ENCODE measurements at places on chromosomes 2 and 18. TPM values are rescaled to one million over a fixed set of nuclear protein-coding genes. Genes with fewer than 3 reads are reported as not detected.

PARD6G gene
- total RNA-seq: 9.3 TPM

AOX1 gene
- total RNA-seq: 59.6 TPM

AMMECR1L gene
- 10.5 TPM for total RNA-seq

DGKD gene
- 10.7 TPM for total RNA-seq

APCDD1 gene
- 20.1 TPM for total RNA-seq

NCKAP5 gene
- 0.82 TPM for total RNA-seq

TMEM37 gene
- total RNA-seq: 4.1 TPM

SERPINB3 gene
- total RNA-seq: not detected

DNA sequence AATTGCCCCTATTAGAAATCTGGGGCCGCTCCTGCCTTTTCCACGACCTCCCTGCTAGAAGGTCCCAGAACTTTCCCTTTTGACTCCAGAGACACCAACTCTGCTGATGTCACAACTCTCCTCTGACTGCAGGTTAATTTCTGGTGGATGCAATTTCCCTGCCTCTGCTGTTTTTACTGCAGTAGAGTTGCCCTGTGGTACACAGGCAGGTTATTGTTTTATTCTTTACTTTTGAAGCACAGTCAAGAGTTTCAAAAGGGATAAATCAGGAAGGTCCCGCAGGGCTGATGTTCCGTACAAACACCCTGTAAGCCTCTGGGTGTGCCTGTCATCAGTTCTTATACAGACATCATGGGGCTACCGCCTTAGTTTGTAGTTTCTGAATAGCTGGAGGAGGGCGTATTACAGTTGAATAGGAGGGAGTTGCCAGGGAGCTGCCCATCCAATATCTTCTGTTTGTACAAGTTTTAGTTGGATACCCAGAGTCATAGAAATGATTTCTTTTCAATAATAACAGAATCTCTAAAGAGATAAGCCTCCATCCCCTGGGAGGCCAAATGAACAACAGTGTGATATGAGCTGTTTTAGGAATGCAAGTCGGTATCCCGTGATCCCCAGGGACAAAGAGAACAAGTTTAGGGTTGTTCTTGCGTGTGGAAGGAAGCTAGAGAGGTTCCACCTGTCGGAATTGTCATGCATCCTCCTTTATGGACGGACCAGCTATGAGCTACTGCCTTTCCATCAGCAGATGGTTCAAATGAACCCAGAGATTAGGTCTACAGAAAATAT, 108.4 kb upstream of the COPS8 start:
- H3K4me1 ChIP-seq: no peaks in the 10 kb centered on the region
- H3K36me3 ChIP-seq: no peaks in the 10 kb centered on the region
- no peak overlapping the region for H3K4me3 ChIP-seq
- H3K27ac ChIP-seq: no peak overlapping the region
- no peaks in the 10 kb centered on the region for H3K27me3 ChIP-seq
- no peak for DNase-seq

- H3K4me1 ChIP-seq: peaks cover 9% of the 10 kb centered on the region
- DNase-seq: peak; percentile 84
- no peak within 1 kb of the TSS for H3K27ac ChIP-seq
Observed at GRCh38 chr2:102355526-102356380, at the start of gene IL18R1. Gene IL18R1 (plus strand): TSS chr2:102355796. CDS start chr2:102362661, 6,865 bp downstream.

DNA sequence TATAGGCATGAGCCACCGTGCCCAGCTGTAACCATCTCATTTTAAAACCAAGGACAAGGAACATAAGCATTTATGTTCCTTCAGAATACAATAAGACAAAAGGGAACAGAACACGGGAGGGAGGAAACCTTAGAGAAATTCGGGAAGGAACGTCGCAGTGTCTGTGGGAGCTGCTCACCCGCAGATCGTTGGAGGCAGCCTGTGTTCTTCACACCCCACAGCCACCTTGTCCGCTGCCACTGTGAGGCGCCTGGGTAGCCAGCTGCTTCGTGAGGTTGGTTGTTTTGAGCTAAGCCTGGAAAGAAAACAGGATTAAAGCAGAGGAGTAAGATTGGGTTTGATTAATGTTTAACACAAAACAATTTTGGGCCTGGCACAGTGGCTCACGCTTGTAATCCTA, 250.0 kb downstream of the FHOD3 start:
- no peak overlapping the region for H3K4me3 ChIP-seq
- no peak for DNase-seq
- H3K4me1 ChIP-seq: no peaks in the 10 kb centered on the region
- H3K27me3 ChIP-seq: no peaks in the 10 kb centered on the region
- no peaks in the 10 kb centered on the region for H3K36me3 ChIP-seq

DNA sequence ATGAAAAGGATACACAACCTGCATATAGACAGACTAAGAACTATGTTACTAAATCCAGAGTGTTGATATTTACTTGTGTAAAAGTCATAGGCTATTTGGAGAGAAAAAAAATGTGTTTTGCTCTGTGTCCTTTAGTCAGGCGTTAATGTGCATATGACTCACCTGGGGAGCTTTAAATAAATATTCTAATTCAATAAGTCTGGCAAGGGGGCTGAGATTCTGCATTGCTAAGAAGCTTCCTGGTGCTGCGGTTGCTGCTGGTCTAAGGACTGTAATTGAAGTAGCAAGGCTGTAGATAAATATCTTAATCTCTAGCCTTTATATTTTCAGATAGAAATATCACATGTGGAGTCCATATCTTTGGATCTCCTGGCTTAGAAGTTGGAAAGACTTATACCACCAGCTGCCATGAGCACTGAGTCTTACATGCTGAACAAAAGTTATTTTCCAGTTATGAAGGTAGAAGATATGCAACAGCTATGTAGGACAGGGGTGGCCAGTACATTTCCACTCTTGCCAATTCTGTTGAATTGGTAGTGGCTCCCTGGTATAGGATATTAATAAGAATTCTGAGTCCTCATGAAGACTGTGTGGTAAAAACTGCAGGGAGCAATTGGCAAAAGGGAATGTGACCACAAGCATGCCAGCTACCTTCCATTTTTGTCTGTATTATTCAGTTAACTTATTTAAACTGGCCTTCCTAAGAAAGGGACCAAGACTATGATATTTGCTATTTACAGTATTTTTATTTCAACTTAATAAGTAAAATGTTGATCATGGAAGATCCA, 4.8 kb downstream of the SPAG16 start:
- H3K27ac ChIP-seq: no peak overlapping the region
- no peak overlapping the region for H3K4me3 ChIP-seq
- H3K27me3 ChIP-seq: no peaks in the 10 kb centered on the region

GRCh38 chr18:39199231-39199855, 1633.7 kb upstream of the CELF4 start:
- no peaks in the 10 kb centered on the region for H3K4me1 ChIP-seq
- H3K4me3 ChIP-seq: no peak overlapping the region
- DNase-seq: no peak
- no peaks in the 10 kb centered on the region for H3K27me3 ChIP-seq
- H3K36me3 ChIP-seq: no peaks in the 10 kb centered on the region
- H3K27ac ChIP-seq: no peak overlapping the region

- no peaks in the 10 kb centered on the region for H3K27me3 ChIP-seq
- H3K27ac ChIP-seq: peak overlapping the region; percentile 87
- DNase-seq: no peak
Observed at GRCh38 chr2:10300997-10301940, 1.4 kb upstream of the HPCAL1 start.

DNA sequence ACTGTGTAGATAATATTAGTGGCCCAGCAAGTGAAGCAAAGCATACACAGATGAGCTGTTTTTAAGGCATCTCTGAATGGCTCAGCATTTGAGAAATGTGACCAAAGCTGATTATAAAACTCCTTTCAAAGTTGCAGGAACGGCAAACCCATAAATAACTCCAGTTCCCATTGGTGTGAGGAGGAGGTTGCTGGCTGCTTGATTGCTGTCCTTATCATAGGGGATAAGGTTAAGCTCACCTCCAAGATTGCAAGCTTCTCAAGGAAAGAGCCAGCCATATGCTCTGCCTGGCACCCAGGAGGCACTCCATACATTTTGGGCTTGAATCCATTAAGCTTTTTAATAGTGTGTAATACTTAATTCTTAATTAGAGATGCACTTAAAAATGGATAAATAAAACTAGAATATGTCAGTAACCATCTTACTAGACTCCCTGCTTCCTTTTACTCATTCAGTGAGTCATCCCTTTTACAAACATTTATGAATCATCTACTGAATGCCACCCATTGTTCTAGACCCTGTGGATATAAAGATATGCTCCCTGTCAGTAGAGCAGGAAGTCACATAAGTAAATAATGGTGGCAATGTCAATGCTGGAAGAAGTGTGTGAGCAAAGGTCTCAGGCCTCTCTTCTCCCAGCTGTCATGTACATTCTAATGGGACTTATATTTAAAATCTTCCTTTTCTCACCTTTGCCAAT, 99.3 kb downstream of the SPATS2L start:
- H3K27me3 ChIP-seq: no peaks in the 10 kb centered on the region
- H3K36me3 ChIP-seq: no peaks in the 10 kb centered on the region
- peaks cover 29% of the 10 kb centered on the region for H3K4me1 ChIP-seq
- H3K27ac ChIP-seq: peak overlapping the region; percentile 61
- H3K4me3 ChIP-seq: no peak overlapping the region
- no peak for DNase-seq

- H3K27me3 ChIP-seq: no peaks in the 10 kb centered on the region
- no peaks in the 10 kb centered on the region for H3K4me1 ChIP-seq
- no peak overlapping the region for H3K4me3 ChIP-seq
- no peak for DNase-seq
- no peak overlapping the region for H3K27ac ChIP-seq
- peaks cover 28% of the 10 kb centered on the region for H3K36me3 ChIP-seq
Observed at GRCh38 chr2:231348173-231348572, 47.3 kb upstream of the B3GNT7 start.

DNA sequence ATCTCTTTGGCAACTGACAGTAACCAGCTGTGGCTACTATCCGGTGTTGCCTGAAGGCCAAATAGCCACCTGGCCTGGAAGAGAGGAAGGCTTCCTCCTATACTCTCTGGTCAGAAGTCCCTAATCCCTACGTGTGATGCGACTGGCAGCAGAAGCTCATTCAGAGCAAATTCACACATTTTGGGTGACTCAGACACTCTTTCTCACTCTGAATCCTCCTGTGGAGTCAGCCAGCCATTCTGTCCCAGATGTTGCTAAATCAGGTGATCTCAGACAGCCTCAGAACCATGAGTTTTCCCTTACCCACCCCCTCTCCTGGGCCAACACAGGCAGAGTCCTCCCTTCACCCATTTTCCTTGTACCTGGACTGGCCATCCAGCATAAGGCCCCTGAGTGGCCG, 34.7 kb downstream of the CFAP53 start:
- no peak overlapping the region for H3K27ac ChIP-seq
- no peaks in the 10 kb centered on the region for H3K4me1 ChIP-seq
- H3K4me3 ChIP-seq: no peak overlapping the region
- DNase-seq: no peak

DNA sequence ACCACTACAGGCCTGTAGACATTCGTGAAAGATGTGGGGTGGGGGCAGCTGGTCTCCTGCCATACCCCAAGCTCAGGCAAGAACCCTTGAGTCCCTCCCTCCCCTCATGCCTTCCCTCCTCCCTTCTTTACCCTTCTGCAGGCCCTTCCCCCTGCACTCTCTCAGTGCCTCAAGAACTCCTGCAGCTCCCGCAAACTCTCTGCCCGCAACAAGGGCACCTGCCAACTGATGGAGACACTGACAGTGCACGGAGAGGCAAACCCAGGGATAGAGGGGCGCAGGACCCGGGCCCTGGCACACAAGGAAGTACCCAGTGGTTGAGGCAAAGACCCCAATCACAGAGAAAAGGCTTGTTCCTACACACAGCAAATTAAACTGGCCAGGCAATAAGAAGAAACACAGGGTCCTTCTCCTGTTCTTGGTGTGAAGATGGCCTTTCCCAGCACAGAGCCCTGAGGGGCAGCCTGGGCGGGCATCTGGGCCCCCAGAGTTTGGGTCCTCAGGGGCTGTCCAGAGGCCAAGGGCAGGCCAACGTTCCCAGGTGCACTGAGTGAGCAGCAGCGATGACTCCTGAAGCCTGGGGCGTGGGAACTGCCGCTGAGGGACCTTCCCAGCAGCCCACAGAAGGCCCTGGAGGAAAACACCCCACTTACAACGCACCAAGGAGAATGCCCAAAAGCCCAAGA, 1.6 kb downstream of the TEKT4 start:
- no peaks in the 10 kb centered on the region for H3K4me1 ChIP-seq
- no peak for DNase-seq
- no peak overlapping the region for H3K27ac ChIP-seq
- no peak overlapping the region for H3K4me3 ChIP-seq
- peaks cover 5% of the 10 kb centered on the region for H3K27me3 ChIP-seq

- peaks cover 17% of the 10 kb centered on the region for H3K4me1 ChIP-seq
- H3K27ac ChIP-seq: no peak overlapping the region
- H3K4me3 ChIP-seq: no peak overlapping the region
- H3K27me3 ChIP-seq: no peaks in the 10 kb centered on the region
- H3K36me3 ChIP-seq: no peaks in the 10 kb centered on the region
- DNase-seq: no peak
Observed at GRCh38 chr2:207223051-207223450, 57.3 kb upstream of the KLF7 start.

DNA sequence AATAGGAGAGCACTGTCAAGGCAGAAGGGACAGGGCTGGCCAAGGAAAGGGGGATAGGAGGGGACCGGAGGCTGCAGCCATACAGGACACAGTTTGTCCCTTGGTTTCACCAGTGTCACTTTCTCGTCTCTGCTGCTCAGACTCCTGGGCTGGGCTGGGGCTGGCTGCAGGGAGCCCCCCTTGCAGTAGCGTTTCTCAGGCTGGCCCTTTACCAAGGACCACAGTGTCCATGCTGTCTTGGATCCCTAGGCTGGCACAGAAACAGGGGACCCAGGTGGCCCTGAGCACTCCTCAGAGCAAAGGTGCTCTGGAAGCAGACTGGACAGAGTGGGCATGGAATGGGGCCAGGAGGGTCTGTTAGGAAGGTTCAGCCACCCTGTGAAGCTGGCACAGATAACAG, 34.8 kb downstream of the ATOH8 start:
- DNase-seq: peak; percentile 45
- H3K27me3 ChIP-seq: no peaks in the 10 kb centered on the region
- peaks cover 13% of the 10 kb centered on the region for H3K36me3 ChIP-seq
- peaks cover 49% of the 10 kb centered on the region for H3K4me1 ChIP-seq

- no peaks in the 10 kb centered on the region for H3K27me3 ChIP-seq
- DNase-seq: no peak
- no peak overlapping the region for H3K27ac ChIP-seq
Observed at GRCh38 chr2:149225446-149225845, 104.9 kb upstream of the LYPD6 start.

- no peak overlapping the region for H3K4me3 ChIP-seq
- no peak for DNase-seq
- H3K27me3 ChIP-seq: no peaks in the 10 kb centered on the region
- no peaks in the 10 kb centered on the region for H3K36me3 ChIP-seq
- peaks cover 74% of the 10 kb centered on the region for H3K4me1 ChIP-seq
Observed at GRCh38 chr2:237312021-237312755, 101.8 kb downstream of the COL6A3 start.

DNA sequence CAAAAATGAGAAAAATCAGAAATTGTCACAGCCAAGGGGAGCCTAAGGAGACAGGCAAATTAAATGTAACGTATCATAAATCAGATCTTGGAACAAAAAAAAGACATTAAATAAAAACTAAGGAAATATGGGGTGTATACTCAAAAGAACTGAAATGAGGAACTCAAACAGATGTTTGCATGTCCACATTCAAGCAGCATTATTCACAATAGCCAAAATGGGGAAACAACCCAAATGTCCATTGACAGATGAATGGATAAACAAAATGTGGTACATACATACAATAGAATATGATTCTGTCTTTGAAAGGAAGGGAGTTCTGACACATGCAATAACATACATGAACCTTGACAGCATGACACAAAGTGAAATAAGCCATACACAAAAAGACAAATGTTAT, 155.8 kb upstream of the KLF7 start:
- H3K36me3 ChIP-seq: no peaks in the 10 kb centered on the region
- no peak overlapping the region for H3K27ac ChIP-seq
- no peak overlapping the region for H3K4me3 ChIP-seq
- H3K27me3 ChIP-seq: no peaks in the 10 kb centered on the region
- DNase-seq: no peak

GRCh38 chr2:44952806-44953498, 11.4 kb downstream of the SIX3 start:
- H3K36me3 ChIP-seq: no peaks in the 10 kb centered on the region
- H3K4me3 ChIP-seq: no peak overlapping the region

Measured in sigmoid colon (tissue), 7 donors.